ENCODE measurements at places on chromosomes 2 and 18.

DNA sequence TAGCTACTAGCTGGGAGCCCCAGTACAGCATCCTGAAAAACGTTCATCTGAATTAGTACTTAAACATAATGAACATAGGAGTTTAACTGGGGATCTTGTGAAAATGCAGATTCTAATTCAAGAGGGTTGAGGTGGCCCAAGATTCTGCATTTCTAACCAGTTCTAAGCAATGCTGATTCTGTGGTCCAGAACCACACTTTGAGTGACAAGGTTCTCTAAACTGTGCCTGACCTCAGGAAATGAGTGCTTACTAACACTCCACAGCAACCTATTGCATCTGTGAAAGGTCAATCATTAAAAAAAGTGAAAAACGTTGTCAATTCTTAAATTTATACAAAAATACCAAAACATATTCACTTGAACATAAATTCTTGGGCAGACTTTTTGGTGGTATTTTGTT lies 157.1 kb upstream of the ZFP36L2 start:
- DNase-seq = no peak

DNA sequence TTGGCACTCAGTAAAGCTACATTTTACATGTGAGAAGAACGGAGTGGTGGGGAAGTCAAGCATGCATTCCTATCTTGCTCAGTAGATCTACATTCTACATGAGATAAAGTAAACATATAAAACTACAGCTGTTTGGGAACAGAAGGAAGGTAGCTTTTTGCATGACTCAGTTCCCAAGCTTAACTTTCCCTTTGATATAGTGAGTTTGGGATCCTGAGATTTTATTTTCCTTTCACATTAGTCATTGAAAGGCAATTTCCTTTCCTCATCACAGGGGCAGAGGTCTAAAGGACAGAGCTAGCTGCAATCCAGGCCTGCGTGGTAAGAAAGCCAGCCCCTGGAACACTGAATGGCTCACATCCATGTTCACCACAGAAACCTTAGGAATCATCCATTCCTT lies 257.2 kb downstream of the SRBD1 start:
- DNase-seq = no peak

GRCh38 chr2:169778446-169778845 lies 20.2 kb upstream of the SSB start:
- no peak for DNase-seq

- peak; percentile 8 for DNase-seq
Measured at GRCh38 chr18:11689669-11690565, 853 bp downstream of the GNAL start.

- DNase-seq = no peak
Measured at GRCh38 chr18:5527603-5528002, 16.2 kb downstream of the EPB41L3 start.

Data from stimulated activated CD4-positive, alpha-beta T cell treated with anti-CD3 and anti-CD28 coated beads, Interleukin-4, amount 100 ng/mL, for 1 hour (primary cell).